ENCODE measurements at places on chromosomes 4 and X.

GRCh38 chrX:120238933-120239332 is 11.7 kb upstream of the ZBTB33 start:
- peaks cover 12% of the 10 kb centered on the region for H3K4me1 ChIP-seq
- no peak overlapping the region for H3K27ac ChIP-seq
- DNase-seq = no peak
- H3K36me3 ChIP-seq = peaks cover 15% of the 10 kb centered on the region
- H3K4me3 ChIP-seq = no peak overlapping the region

DNA sequence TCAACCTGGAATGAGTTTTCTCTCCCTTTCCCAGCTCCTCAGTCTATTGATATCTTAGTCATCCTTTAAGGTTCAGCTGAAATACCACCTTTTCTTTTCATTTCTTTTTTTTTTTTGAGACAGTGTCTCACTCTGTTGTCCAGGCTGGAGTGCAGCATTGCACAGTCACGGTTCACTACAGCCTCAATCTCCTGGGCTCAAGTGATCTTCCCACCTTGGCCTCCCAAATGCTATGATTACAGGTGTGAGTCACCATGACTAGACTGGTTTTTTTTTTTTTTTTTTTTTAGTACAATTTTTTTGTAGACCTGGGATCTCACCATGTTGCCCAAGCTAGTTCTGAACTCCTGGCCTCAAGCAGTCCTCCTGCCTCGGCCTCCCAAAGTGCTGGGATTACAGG is 28.9 kb downstream of the AFF1 start:
- H3K36me3 ChIP-seq = no peaks in the 10 kb centered on the region
- no peak overlapping the region for H3K27ac ChIP-seq
- no peaks in the 10 kb centered on the region for H3K4me1 ChIP-seq
- no peak overlapping the region for H3K4me3 ChIP-seq
- DNase-seq = no peak

DNA sequence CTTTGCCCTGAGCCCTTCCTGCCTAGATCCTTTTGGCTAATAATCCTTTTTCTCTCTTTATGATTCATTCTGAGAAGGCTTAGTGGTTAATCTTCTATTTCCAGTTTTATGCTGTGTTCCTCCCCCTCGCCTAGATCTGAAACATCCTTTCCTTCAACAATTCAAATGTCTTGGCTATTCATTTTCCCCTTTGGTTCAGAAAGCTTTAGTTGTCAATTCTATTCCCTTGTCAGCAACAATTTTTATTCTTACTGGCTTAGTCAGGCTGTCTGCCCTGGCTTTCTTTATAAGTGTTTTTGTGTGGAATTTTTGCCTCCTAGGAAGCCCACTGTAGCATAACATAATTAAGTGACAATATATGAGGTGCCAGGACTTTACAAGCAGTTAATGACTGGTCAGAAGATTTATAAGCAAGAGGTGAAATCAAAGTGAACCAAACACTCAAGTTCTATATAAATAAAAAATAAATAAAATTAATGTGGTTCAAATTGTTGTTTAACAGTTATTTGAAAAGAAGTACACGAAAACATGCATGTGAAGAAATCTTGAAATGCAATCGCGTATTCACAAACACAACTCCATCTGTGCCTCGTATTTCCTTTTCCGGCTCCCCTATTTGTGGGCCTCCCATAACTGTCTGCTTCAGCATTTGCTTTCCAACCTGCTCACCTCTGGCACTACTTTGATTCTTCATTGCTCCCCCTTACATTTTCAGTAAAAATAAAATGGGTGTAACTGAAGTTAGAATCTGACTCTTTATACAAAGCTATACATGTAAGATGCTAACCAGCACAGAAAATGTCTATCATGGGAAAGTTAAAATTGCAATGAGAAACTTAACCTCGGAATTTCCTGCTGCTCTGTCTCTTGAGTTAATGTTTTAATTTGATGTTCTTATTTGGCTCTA is 235.4 kb downstream of the SPRY1 start:
- H3K27me3 ChIP-seq = no peaks in the 10 kb centered on the region
- DNase-seq = no peak
- no peaks in the 10 kb centered on the region for H3K4me1 ChIP-seq

GRCh38 chr4:99324979-99325378 is 3.8 kb upstream of the ADH1B start:
- no peaks in the 10 kb centered on the region for H3K27me3 ChIP-seq
- H3K36me3 ChIP-seq = no peaks in the 10 kb centered on the region
- H3K4me3 ChIP-seq = no peak overlapping the region
- peaks cover 28% of the 10 kb centered on the region for H3K4me1 ChIP-seq
- peak overlapping the region; percentile 78 for H3K27ac ChIP-seq

DNA sequence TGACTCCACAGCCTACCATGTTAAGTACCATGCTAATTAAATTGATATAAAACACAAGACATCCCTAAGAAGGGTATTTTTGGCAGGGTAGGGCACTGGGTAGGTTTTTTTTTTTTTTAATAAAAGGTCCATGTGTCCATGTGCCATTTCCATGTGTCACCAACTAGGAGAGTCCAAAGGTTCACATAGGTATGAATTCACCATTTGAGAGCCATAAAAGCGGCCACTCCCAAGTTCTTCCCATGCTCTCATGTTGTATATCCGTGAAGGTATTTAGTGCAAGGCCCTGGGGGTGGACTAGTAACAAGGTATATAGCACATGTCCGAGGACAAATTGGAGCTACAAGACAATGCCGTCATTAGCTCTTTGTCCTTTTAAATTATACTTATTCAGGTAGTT is 107.3 kb downstream of the PDE5A start:
- H3K4me1 ChIP-seq = peaks cover 29% of the 10 kb centered on the region
- no peak overlapping the region for H3K27ac ChIP-seq
- H3K27me3 ChIP-seq = no peaks in the 10 kb centered on the region
